ENCODE measurements at places on chromosomes 1 and 21.
A peak's percentile ranks its signal among the peaks of the same experiment; 100 is the strongest.

- no peak for DNase-seq
Measured at GRCh38 chr1:54282101-54282847, 82.3 kb downstream of the MRPL37 start.

- DNase-seq: no peak
Measured at GRCh38 chr21:38810034-38810825, 4.5 kb downstream of the ETS2 start.

- no peak for DNase-seq
Measured at GRCh38 chr1:205791568-205792180, 16.4 kb upstream of the RAB29 start.

DNA sequence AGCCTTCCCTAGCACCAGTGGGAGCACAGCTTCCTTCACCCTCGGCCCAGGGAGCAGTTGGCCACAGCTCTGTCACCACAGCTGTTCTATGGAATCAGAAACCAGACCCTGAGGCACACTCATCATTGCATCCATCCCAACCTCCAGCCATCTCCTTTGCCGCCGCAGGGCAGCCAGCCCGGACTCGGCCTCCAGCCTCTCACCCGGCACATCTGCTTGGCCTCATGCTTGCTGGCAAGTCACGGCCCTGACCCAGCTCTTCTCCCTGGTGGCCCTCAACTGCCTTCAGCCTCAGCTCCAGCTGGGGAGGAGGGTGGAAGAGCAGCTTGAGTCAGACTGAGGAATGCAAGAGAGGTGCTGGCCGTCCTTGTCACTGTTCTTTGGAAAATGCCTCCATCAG is 59.8 kb downstream of the TOR1AIP2 start:
- no peak for DNase-seq

- no peak for DNase-seq
Measured at GRCh38 chr1:37752583-37753471, 12.1 kb downstream of the EPHA10 start.

DNA sequence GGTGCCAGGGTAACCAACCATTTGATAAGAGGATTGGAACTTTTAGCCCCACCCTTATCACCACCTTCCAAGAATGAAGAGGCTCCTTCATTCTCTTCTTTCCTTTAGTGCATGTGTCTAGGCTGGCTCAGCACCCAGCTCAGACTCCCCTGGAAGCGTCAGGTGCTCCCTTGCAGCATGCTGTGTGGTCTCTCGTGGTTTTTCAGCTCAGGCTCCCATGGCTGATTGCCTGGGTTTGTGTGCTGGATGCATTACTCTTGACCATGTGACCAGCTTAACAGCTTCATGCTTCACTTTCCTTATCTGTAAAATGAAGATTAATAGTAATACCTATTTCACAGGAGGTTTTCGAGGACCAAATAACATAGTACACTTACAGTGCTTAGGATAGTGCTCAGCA is 198.4 kb downstream of the HHAT start:
- no peak for DNase-seq

GRCh38 chr1:217049721-217050120 is 326.5 kb upstream of the ESRRG start:
- no peak for DNase-seq

- DNase-seq: no peak
Measured at GRCh38 chr1:1989789-1990188, 13.8 kb downstream of the CFAP74 start.

GRCh38 chr1:58576727-58577653 is at the start of gene TACSTD2:
Gene TACSTD2, minus strand, starts transcription at chr1:58577252. Its CDS starts 96 bp downstream, at chr1:58577156.
- no peak for DNase-seq

DNA sequence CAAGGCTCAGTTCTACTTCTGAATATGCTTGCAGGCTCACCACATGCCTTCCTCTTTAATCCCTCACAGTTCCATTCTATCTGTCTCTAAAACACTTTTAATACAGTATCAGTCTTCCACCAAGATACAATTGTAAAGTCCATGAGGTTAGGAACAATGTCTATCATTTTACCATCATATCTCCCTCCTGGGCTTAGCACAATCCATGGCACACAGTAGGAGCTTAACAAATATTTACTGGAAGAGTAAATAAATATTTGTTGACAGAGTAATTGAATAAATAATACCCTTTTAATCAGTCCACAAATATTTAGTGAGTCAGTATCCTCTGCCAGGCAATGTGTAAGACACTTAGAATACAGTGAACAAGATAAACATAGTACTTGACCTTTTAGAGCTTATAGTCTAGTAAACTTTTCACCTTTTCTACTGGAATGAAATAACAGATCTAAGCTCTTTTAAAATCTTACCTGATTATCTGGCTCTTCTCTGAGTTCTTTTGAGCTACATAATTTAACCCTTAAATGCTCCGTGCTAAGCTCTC is 12.7 kb upstream of the GADD45A start:
- DNase-seq: no peak

DNA sequence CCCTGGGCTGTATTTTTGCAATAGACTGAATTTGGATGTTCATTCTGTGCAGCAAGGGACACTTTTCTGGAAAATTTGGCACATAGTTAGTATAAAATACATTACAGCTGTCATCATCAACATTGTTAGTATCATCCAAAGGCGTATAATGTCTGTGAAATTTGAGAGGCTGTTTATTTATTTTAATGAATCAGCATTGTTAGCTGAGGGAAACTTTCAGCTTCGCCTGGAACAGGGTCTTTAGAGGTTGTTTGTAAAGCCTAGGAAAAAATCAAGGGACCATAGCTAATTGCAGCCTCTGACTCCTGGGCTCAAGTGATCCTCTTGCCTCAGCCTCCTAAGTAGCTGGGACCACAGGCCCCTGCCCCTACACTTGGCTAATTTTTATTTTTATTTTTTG is 106.8 kb upstream of the USP24 start:
- DNase-seq: no peak

- DNase-seq: no peak
Measured at GRCh38 chr21:42193131-42193671, 25.7 kb upstream of the ABCG1 start.

DNA sequence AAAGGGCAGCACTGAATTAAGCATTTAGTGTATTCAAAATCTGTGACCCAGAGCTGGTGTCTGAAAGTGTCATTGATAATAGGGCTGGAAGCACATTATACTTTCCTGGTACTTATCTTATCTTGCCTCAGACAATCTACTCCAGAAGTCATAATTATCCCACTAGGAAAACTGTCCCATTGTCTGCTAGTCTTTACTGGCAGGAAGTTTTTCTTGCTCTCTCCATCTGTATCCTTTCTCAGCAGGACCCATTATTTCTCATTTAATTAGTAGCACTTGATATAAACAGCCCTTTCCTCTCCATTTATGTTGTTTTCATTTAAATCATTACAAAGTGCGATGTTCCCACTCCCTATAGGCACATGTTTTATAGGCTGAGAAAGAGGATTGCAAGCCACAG is 36.5 kb upstream of the BARHL2 start:
- no peak for DNase-seq

DNA sequence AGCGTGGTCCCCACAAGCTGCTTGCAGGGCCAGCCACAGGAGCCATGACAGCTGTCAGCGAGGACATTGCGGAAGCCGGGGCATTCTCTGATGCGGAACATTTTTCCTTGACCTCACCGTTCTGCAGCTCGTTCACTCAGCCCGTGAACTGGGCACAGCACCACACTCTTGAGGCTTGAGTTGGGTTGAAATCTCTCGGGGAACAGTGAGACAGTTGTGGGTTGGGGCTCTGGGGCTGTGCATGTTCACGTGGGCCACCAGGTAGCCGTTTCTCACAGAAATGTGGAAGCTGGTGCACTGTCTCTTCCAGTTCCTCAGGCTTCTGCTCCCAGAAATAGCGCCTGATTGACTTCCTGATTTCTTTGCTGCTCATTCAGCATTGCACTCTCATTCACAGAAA is 69.8 kb downstream of the SPSB1 start:
- DNase-seq: no peak

- DNase-seq: peak; percentile 1
Measured at GRCh38 chr21:21046063-21046462, 47.9 kb downstream of the NCAM2 start.

DNA sequence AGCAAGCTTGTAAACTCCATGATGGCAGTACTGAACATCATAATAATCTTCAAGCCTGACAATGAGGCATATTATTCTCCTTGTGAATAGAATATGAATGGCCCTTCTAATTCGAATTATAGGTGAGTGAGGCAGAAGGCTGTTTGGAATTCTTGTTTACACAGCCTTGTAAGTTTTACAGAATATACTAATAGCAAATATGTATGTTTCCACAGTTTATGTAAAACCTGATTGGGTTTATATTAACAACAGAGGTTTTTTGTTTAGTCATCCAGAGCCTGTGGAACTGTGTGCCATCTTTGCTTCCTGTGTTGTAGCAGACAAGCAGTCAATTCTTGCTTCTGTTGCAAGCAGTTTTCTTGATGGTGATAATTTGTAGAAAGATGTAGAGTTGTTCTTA is 8.0 kb downstream of the OSBPL9 start:
- no peak for DNase-seq

GRCh38 chr1:101079341-101079740 is 53.8 kb upstream of the DPH5 start:
- DNase-seq: no peak

GRCh38 chr1:206704226-206704625 is 19.5 kb downstream of the MAPKAPK2 start:
- DNase-seq: no peak

DNA sequence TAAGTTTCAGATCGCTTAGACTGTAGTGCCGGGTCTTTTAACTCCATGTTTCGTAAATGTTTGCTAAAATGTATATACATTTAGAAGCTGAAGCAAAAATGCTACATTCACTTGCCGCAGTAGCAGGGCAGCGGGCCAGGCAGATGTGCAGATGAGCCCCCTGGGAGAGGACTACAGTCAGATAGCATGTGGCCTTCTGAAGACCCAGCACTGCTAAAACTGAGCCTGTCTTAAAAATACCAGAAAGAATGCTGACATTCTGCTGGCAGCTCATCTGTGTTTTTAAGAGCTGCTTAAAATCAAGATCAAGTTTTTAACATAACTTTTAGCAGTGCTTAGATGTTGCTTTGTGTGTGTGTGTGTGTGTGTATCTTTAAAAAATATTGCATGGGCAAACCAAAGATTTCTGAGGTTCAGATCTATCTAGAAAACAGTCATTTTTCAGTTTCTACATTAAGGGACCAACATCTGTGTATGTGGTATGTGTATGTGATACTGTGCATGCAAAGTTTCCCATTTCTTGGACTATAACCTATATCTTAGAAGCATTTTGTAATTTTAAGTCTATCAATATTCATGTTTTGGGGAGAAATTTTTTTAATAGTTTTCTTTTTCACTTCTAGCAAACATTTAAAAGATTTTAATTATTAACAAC is 31.7 kb downstream of the CHRM3 start:
- no peak for DNase-seq

DNA sequence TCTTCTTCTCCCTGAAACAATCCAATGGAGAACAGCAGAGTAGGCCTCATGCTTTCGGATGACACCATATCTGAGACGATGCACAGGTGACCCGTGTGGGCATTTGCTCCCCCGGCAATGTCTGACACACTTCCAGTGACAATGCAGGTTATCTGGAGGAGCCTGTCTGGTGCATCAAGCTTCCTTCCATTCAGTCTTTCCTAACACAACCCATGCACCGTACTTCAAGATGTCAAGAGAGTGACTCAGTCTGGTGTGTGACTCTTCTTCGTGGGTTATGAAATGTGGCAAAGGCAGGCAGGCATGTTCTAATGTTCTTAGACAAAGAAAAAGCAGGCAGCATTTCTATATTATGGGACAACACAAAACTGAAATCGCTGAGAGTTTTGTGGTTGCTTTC is 159.1 kb downstream of the EDEM3 start:
- DNase-seq: no peak

DNA sequence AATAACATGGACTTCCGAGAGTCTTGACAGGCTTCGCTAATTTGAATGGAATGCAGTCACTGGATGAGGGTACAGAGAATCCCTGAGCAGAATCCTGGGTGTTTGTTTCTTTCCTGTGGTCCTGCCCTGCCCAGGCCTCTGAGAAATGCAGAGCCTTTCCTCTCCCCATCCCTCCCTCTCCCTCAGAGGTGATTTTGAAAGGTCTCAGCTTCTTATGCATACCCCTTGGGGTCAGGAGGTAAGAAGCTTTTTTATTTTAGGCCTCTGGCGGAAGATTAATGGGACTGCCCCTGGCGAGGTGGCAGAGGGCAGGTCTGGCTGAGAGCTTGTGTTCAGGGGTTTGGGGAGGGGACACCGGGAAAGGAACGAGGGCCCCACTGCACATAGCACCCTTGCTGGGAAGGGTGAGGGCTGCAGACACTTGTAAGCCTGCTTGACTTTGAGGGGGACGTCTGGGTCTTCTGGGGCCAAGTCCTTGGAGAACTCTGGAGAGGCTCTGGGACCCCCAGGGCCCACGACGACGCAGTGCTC is 116.5 kb upstream of the SLC45A1 start:
- DNase-seq: no peak

- DNase-seq: no peak
Measured at GRCh38 chr1:7403265-7404045, 367.6 kb upstream of the VAMP3 start.

GRCh38 chr1:119435052-119435451 is 20.1 kb downstream of the HSD3B2 start:
- DNase-seq: no peak

- DNase-seq: no peak
Measured at GRCh38 chr1:193348769-193349535, 162.5 kb upstream of the B3GALT2 start.

DNA sequence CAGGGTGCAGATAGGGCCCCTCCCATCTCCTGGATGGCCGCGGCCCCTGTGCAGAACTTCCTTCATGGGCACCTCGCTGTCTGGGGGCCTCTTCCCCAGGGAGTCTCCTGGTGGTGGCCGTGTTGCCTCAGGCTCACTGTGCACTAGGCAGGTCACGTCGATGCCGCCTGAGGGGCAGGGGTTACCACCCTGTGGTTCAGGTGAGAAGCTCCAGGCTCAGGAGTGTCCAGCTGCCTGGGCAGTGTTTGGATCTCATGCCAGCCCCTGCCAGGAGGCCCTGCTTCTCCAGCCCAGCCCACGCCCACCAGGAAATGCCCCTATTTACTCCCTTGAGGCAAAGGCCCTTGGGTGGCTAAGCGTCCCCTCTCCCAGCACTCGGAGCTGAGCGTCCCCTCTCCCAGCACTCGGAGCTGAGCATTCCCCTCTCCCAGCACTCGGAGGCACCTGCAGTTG is 2.1 kb downstream of the ITGB2 start:
- no peak for DNase-seq
